ENCODE measurements at places on chromosomes 11 and 22.

DNA sequence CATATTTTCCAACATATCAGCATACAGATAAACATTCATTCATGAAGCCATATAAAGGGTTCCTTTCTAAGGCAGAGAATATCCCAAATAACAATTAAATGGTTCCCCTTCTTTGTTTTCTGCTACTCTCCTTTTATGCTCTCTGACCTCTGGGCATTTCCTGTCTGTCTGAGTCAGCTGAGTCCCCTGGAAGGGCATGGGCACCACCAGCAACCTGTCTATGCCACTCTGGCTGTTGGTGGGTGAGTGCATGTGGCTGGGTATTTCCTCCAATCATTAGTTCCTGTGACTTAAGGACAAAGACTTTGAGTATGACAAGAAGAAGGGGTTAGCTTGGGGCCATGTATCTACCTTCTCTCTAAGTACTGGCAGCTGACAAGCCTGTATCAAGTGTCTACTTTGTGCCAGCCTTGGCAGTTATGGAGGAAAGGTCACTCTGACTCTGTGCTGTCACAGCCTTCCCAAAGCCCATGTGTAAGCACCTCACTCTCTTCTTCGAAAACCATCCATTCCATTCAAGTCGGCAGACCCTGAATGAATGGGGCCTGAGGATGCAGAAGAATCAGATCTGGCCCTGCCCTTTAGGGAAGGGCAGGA lies 86.3 kb upstream of the PHOX2A start:
- DNase-seq = no peak

GRCh38 chr11:88484873-88485621 lies 147.5 kb upstream of the CTSC start:
- peak; percentile 41 for DNase-seq

DNA sequence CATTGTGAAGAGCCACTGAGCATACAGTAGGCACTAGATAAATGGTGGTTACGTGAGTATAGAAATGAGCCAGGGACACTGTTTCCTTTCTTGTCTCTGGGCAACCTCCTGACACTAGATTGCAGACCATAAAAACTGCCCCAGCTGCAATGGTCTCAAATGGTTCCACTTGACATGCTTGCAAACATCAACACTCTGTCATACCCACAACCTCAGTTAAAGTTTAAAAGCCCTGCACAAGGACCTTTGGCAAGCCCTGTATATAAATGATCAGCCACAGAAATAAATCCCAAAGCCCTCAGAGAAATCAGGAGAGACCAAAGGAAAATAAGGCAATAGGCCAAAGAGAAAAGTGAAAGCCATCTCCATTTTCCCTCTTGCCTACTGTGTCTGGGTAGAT lies 20.7 kb downstream of the PLEKHA7 start:
- DNase-seq = no peak

DNA sequence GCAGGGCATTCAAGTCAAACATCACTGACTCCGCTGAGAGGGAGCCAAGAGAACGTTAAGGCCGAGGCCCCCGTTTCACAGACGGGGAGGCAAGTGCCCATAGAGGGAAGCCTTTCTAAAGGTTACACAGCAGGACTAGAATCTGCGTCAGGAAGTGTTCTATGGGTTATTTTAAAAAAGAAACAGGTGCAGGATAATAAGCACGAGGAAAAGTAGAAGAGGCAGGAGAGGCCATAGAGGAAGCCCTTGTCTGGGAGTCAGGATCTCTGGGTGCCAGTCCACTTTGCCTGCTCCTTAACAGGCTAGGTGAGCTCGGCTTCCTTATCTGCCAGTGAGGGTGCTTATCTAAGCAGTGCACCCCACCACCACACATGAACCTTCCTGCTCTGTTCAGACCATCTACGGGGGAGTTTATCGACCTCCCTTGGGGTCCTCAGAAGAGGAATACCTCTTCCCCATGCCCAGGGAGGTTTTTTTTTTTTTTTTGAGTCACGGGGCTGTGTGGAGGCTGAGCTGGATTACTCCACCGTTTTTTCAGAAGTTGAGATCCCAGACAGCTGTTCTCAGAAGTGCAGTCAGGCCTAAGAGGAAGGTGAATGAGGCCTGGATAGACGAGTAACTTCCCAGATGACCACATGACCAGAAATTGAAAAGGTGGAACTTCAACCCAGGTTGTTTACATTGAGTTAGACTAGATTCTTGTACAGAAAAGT lies 1.2 kb upstream of the FCHSD2 start:
- peak; percentile 54 for DNase-seq

GRCh38 chr22:49154433-49154832 lies 673.2 kb downstream of the BRD1 start:
- DNase-seq = no peak

DNA sequence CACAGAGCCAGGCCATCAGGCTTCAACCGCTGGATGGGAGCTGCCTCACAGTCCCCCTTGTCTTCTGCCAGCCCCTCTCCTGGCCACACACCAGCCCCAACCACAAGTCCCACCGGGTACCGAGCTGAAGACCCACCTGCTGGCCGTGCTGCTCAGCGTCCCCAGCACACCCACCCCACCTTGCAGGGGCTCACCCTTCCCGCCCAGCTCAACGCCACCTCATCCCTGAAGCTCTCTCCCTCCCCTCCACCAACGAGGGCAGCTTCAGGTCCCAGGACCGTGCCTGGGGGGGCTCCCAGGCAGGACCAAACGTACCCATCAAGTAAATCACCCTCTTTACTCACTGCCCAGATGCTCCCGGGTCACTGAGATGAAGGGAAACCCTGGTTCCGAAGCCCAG lies 141.0 kb downstream of the CRYBB2 start:
- DNase-seq = no peak

DNA sequence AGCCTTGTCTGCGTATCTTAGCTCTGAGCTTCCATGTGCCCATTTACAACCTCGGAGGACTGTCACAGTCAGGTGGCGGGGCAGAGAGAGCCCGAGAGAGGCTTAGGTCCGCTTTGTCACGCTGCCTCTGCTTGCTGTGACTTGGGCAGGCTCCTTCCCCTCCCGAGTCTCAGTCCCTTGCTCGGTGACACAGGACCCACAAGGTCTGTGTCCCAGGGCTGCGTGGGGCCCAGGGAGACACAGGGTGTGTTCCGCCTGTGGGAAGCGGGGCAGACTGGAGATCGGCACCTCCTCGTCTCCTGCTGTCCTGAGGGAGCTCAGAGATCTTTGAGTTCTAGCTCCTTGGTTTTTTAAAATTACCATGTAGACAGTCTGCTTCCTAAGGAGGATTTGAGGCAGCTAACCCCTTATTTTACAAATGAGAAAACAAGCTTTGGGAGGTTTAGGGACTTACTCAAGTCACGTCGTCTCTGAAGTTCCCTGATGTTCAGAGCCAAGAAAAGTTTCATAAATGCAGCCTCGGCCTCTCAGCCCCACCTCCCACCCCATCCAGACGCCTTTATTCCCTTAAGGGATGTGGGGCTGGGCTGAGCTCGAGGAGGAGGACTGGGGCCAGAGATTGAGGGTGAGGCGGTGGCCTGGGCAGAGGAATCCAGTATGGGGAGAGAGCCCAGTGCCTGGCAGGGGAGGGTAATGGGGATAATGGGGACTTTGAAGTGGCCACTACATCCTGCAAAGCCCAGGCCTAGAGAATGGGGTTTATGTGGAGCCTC lies 103.6 kb downstream of the NECTIN1 start:
- peak; percentile 20 for DNase-seq

DNA sequence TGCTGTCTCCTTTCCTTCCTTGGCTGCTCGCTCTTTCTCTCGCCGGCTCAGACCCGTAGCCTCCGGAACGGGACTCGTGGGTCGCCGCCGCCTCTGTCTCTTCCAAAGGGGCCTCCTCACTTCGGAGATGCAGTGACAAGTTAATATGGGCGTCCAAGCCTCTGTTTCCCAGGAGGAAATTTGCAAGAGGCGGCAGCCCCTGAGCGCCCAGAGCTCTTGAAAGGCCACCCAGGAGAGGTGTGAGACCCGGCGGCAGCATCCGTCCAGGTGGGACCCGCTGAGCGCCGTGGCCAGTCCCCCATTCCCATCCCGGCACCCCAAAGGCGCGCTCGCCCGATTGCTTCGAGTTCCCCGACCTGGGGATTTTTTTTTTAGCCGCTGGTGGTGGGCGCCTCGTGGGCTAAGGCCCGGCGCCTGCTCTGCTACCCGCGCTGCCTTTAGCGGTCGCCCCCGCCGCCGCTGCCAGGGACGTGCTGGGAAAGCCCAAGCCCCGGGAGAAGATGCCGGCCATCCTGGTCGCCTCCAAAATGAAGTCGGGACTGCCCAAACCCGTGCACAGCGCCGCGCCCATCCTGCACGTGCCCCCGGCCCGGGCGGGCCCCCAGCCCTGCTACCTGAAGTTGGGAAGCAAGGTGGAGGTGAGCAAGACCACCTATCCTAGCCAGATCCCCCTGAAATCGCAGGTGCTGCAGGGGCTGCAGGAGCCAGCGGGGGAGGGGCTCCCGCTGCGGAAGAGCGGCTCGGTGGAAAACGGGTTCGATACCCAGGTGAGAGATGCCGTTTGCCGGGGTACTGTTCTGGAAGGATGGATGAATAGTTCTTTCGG lies 772 bp downstream of the NAV2 start:
- DNase-seq = peak; percentile 19

- DNase-seq = peak; percentile 60
Observed at GRCh38 chr11:46352063-46352841, 5.0 kb downstream of the DGKZ start.

- DNase-seq = no peak
Observed at GRCh38 chr11:8080674-8081590, at the start of gene TUB. TSS of gene TUB (plus strand) at chr11:8081211. CDS start at chr11:8081511, 300 bp downstream.

DNA sequence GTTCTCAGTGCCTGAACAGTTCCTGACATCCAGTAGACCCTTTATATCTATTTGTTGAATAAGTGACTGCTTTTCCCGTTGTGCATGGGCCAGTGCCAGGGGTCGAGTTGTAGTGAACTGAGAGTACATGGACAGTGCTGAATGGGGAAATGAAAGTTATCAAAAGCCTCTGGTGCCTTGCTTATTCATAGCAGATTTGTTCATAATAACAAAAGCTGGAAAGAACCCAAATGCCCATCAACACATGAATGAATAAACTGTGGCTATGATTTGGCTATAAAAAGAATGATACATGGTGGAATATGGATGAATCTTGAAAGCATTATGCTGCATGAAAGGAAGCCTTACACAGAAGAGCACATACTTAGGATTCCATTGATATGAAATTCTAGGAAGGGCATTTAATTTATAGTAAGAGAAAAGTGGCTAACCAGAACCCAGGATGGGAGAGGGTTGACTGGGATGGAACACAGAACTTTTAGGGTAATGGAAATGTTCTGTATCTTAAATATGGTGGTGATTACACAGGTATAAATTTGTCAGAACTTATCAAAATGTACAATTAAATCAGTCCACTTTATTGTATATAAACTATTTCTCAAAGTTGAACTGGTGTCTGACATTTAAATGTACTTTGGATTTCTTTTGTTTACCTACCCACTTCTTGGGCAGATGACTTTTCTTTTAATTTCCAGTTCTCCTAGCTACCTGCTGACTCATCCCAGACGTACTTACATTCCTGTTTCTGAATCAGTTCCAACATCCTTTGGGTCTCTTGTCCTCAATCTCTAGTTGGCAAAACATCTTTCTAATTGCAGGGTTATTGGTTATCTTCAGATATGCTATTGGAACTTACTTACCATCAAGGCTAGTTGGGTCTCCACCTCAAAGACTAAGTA lies 42.8 kb downstream of the PACS1 start:
- peak; percentile 84 for DNase-seq

DNA sequence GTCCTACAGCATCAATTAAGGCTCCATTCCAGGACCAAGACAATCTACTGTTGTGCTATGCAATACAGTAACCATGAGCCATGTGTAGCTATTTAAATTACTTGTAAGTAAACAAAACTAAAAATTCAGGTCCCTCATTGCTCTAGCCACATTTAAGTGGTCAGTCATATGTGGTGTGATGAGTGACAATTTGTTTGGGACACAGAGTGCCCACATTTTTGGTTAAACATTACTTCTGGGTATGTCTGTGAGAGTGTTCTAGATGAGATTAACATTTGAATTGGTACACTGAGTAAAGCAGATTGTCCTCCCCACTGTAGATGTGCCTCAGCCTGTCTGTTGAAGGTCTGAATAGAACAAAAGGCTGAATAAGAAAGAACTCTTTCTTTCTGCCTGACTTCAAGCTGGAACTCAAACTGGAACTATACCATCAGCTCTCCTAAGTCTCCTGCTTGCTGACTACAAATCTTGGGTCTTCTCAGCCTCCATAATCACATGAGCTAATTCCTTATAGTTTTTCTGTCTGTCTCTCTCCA lies 15.8 kb downstream of the KBTBD3 start:
- DNase-seq = no peak

DNA sequence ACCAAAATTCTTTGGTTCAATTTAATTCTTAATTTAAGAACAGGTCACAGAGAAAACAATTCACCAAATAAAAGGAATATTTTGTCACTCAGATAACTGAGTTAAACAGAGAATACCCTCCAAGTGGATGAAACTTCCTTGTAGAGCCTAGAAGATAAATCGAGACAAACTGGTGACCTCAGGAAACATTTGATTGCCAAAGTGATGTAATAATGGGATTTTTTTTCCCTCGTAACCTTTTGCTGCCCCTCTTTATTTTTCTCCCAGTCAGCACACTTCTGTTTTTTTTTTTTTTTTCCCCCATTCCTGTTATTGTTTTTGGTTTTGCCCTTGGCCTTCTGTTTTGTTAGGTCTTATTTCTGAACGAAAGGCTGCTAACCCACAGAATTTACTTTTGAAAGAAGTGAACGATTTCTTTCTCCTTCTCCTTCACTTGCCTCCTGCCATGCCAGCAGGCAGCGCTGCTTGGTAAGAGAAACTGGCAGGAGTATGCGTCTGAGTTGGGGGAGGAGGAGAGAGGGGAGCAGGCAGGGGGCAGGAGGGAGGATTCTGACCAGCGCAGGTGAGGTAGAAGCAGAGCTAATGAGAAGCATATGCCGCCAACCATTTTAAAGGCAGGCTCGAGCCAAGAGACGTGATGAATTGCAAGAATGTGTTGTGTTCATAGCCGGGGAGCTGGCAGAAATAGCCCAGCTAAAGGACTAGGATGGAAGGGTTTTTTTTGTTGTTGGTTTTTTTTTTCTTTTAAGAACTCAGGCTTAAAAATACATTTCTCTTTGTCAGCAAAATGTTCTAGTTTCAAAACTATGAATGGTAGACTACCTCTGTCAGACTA lies 121.9 kb upstream of the MTMR2 start:
- DNase-seq = peak; percentile 92

DNA sequence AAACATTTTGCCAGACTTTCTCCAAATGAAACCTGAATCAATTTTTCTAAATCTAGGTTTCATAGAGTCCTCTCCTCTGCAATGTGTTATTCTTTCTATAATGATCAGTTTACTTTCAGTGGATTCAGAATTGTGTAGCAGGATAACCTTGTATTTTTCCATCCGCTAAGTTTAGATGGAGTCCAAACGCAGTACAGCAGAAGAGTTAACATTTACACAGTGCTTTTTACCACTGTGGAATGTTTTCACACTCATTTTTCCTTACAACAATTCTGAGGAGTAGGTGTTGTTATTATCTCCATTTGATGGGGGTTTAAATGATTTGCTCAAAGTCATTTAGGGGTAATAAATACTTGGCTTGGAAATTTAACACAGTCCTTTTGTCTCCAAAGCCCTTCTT lies 9.6 kb downstream of the RAG1 start:
- no peak for DNase-seq

GRCh38 chr11:118663381-118663780 lies 16.1 kb downstream of the TREH start:
- no peak for DNase-seq

GRCh38 chr11:84963240-84963639 lies 663.9 kb downstream of the DLG2 start:
- DNase-seq = peak; percentile 1

- DNase-seq = no peak
Observed at GRCh38 chr11:125171974-125172373, 7.4 kb downstream of the PKNOX2 start.

Data from cardiac fibroblast (primary cell).